Smooth muscle cell of the brain vasculature (primary cell): ENCODE measurements at places on chromosomes 7 and 10.

DNA sequence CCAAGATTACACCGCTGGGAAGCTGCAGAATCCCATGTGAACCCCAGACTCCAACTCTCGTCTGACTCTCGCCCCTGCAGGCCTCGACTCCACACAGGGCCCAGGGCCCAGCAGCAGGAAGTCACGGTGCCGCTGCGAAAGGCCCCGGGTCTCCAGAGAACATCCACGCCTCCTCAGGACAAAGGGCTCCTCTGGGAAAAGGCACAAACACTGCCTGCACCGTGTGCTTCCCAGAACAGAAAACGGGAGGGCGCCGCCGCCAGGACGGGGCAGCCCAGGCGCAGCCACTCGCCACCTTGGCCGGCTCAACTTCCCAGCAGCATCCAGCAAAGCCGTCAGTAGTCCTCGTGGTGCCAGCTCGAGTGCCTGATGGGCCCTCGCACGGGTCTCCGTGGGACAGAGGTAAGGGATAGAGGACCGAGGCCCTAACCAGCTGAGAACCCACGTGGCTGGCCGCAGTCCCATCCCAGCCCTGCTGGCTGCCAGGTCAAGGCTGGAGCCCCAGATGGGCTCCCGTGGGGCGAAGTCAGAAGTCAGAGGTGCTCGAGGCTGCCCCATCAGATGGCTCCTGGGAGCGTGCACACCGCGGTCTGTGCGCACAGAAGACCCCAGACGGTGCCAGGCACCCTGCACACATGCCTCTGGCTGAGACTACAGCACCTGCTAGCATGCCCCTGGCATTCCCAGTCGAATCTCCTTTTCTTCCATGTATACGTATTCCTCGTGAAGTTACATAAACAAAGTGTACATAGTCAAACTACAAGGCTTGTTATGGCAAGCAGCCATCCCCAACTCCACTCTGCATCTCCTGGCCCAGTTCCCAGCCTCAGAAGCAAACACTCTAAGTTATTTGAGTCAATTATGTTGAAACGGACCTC lies 60.2 kb downstream of the MAD1L1 start:
- peak; percentile 87 for DNase-seq

- DNase-seq: no peak
Observed at GRCh38 chr7:150357270-150357669, 11.4 kb upstream of the REPIN1 start.

- DNase-seq: no peak
Observed at GRCh38 chr7:103121641-103122040, 27.3 kb downstream of the NAPEPLD start.

GRCh38 chr7:108142675-108143259 lies 12.6 kb upstream of the LAMB4 start:
- DNase-seq: no peak

DNA sequence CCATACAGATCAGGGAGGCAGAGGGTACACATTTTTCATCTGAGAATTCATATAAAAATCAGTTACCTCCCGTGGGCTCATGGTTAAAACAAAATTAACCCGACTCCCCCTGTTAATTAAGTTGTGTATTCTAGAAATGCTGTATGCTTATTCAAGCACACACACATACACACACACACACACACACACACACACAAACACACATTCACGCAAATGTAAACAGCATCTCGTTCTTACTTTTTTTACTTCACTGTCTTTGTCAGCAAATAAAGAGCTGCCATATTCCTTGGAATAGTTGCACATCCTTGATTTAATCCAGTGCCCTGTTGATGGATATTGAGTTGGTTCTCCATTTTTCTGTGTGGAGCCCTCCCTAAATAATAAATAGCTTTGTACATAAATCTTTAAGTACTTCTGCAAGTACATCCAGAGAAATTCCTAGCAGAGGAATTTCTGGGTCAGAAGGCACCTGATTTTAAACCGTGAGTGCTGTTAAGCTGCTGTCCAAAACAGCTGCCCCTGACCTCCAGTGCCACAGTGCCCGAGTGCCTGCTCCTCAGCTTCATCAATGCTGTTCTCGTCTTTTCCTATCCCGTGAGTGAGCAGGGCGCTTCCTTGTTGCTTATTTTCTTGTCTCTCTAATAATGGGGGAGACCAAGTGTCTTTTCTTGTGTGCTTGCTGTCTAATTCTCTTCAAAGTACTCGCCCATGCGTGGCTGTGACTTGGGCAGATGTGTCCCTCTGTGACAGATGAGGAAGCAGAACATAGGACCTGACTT lies 117.2 kb downstream of the RGS10 start:
- DNase-seq: no peak

GRCh38 chr7:125383324-125383723 lies 453.7 kb upstream of the POT1 start:
- no peak for DNase-seq

DNA sequence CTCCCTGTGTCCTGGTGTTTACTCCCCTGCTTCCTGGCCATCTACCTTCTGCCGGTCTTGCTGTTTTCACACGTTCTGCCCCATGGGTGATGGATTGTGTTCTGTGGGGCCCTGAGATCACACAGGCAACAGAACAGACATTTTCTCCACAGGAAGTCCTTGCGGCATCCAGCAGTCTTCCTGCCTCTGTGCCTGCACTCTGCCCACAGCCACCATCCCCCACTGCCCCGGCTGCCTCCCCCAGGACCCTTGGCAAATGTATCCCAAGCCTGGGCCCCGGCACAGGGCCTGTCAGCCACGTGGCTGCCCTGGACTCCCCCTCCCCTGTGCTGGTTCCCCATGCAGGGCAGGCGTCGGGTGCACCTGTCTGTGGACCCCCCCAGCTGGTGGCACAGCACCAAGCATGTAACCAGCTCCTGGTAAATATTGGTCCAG lies 184.2 kb downstream of the WDR37 start:
- DNase-seq: no peak

DNA sequence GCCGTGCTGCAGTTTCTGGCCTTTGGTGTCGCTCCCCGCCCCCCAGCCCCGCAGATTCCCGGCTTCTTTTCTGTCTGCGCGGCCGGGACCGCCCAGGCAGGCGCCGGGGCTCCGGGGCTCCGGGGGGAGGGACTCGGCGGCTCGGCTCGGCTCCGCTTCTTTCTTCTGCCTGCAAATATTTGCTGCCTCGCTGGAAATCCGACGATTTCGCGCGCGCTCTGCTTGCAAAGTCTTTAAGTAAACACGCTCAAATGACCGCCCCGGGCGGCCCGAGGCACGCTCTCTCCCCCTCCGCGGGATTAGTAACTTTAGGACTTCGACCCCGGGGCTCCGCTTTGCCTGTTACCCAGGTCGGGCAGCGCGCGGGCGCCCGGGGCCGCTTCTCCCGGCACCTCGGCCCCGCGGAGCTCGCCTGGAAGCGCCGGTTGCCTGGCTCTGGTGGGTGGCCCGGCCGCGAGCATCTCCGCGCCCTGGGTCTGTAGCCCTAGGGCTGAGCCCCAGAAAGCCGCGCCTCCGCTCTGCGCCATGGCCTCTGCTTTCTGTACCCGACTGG lies 3.9 kb upstream of the GATA3 start:
- no peak for DNase-seq

DNA sequence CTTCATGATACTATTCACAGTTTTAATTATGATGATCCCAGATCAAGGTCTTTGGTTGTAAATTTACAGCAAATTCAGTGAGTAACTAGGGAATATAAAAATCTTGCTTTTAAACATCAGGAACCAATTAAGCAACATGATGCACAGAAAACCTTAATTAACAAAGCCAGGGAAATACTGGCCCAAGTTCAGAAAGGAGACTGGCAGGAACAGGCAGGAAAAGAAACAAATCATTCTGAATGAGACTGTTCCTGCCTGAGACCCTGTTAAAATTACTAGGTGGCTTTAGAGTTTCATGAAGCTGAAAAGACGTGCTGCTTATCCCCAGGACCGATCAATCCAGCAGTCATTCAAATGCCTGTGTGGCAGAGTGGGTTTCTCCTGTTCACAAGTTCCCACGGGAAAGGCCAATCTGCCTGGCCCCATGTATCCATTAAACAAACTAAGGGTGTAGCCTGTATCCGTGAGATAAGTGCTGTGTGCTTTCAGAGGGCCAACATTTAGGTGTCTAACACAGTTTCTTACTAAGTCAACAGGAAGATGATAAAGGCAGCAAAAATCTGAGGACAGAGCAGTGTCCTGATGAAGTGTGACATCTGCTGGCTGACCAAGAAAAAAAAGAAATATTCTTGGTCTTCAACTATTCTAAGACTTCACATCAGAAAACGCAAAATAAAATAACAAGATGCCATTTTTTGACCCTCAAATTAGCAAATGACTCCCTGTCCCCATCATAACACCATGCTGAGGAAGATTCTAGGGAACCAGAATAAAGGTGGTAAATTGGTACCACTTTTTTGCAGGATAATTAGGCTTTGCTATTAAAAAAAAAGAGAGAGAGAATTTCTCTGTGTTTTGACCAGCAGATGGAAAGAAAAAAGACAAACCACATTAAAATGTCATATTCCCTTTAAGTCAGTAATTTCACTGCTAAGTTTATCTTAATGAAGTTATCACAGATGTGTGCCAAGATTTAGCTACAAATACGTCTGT lies 34.2 kb downstream of the PUS7 start:
- DNase-seq: peak; percentile 39

DNA sequence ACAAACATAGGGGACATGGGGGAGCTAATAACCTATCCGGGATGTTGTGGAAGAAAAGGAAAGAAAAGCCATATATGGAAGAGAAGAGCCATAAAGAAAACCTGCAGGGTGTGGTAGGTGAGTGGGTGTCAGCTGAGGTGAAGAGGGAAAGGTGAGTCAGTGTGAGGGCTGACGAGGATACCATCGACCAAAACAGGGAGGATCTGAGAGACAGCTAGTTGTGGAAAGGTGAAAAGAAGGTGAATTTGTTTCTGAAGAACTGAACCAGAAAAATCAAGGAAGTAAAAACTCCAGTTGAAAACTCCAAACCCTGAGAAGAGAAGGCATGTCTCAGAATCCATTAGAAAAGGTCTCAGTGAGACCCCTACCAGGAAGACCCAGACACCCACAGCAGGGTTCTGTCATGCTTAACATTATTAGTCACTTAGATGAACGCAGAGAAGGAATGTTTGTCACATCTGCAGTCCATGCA lies 4.1 kb downstream of the BLNK start:
- DNase-seq: no peak

DNA sequence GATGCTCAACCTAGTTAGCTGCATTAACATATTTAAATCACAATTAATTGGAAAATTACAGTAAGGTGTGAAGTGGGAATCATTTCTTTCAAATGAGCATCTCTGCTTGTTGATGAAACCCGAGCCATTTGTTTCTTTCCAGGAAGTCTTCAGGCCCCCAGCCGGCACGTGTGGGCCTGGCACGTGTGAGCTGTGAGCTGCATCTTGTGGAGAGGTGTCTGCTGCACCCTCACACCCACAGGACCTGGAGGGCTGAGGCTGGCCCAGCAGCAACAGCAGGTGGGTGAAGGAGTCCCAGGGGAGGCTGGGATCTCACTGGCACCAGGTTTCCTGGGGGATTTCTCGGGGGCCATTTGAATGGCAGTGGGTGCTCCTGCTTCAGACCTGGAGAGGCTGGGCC lies 372.5 kb upstream of the MKI67 start:
- DNase-seq: no peak

GRCh38 chr7:116210345-116211005 lies at the start of gene TES:
TSS of gene TES (plus strand) at chr7:116210539. CDS start at chr7:116210708, 169 bp downstream.
- DNase-seq: no peak

GRCh38 chr7:68441645-68442044 lies 1156.6 kb upstream of the AUTS2 start:
- DNase-seq: no peak

DNA sequence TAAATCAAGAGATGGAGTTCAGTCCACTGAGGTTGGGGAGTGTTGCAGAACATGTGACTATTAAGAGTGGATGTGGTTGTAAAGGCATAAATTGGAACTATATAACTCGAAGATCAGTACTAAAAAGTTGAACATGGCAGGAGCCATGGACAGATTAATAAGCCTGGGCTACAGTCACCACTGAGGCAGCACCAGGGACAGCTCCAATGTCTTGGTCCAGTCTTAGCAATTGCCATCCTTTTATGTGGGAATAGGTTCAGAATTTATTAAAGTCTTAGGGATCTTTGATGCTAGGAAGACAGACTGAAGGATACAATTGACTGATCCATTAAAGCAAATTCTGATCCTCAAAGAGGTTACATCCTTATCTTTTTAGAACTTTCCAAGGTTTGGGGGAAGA lies 156.6 kb downstream of the ADRA2A start:
- no peak for DNase-seq

DNA sequence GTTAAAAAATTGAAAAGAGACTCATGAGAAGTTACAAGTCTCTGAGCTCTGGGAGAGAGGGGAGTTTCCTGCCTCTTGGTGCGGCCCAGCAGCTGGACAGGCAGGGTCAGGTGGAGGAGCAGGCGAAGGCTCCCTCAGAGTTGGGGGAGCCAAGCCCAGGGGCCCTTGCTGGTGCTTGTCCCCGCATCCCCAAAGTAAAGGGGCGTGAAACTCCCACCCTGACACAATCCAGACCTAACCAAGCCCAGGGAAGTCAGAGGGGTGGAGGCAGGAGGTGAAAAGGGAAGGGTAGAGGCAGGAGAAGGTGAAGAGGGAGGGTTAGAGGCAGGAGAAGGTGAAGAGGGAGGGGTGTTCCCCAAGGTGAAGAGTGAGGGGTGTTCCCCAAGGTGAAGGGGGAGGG lies 322.8 kb downstream of the GLRX3 start:
- DNase-seq: no peak

DNA sequence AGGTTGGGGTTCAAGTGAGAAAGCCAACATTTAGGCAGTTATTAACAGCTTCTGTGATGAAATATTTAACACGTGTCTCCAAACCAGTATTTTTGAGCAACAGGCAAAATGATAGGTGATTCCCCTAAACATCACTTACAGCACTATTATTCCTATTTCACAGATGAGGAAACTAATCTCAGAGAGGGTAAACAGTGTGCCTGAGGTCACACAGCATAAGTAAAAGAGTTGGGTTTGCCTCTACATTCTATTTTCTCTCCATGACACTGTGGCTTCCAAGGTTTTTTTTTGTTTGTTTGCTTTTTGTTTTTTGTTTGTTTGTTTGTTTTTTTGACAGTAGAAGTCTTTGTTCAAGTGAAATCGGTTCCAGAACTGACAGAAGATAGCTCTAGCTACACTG lies 43.2 kb upstream of the PDCD4 start:
- DNase-seq: no peak

DNA sequence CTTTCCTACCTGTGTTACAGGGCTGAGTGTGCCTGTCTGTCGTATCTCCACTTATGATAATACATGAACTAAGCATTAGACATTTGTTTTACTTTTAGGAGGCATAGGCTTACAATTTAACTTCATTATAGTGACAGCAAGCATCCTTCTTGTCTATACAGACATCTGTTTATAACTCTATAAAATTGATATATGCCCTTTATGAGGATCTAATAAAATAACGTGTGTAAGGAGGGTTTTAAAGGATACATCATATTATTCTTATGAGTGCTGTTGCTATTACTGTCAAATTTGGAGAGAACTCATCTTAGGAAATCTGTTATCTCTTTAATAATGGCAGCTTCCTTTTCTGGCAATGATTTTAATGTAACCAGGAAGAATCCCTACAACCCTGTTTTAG lies 21.9 kb downstream of the THNSL1 start:
- DNase-seq: no peak

GRCh38 chr7:82039621-82040020 lies 269.8 kb upstream of the HGF start:
- no peak for DNase-seq
